ENCODE measurements at places on chromosomes 5 and 9.
A peak's percentile ranks its signal among the peaks of the same experiment; 100 is the strongest.

GRCh38 chr5:105030153-105030552, 1467.6 kb upstream of the NUDT12 start:
- DNase-seq = no peak

DNA sequence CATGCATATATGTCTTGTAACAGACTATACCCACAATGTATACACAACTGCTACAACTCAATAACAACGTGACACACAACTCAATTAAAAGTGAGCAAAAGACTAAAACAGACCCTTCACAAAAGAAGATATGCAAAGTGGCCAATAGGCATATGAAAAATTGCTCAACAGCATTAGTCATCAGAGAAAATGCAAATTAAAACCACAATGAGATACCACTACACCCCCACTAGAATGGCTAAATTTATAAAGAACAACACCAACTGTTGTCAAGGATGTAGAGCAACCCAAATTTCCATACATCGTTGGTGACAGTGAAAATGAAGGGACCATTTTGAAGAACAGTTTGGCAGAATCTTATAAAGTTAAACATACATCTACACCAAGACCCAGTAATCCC, 38.9 kb downstream of the GABRB2 start:
- DNase-seq = no peak

DNA sequence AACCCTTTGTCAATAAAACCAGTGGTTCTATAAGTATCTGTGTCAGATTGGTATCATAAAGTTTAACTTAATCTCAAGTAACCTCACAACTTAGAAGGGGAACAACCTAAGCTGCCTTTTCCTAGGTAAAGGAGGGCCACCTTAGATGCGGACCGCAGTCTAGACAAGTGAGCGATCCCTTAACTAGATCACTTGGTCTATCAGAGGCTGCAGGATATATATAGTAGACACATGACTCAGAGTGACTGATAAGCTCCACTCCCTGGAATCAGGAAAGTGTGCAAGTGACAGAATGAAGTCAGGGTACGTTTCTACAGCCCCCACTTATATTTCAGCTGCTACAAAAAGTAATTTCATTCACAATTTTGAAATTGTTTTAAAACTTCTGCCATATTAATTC, 7.4 kb downstream of the REEP5 start:
- DNase-seq = no peak

- DNase-seq = peak; percentile 67
These were observed 265.8 kb downstream of the MLLT3 start for GRCh38 chr9:20356403-20357036.

DNA sequence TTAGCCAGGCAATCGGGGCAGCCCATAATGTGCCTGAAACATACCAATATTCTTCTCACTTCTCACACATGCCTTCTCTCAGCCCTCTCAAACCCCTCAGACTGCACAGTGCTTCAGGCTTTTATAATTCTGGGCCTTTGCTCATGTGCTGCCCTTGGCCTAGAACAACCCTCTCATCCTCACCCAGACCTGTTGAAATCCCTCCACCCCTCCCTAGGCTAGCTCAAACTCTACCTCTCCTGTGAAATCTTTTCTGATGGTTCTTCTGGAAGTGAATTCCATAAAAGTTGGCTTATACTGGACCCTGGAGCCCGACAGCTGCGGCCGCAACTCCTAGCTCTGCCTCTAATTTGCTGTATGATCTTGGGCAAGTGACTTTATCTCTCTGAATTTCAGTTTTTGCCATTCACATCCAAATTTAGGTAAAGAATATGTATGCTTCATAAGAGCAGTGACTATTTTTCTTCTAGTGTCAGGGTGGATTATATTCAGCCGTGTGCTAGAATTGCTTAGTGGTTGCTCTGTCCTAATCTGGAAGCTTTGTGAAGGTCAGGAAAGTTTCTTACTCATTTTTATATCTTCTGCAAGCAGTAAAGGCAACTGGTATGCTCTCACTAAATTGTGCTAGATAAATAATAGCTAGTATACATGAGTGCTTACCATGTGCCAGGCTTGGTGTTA, 221.4 kb downstream of the MAPKAP1 start:
- DNase-seq = no peak

- DNase-seq = no peak
These were observed 490.1 kb upstream of the CD180 start for GRCh38 chr5:67686746-67687145.

DNA sequence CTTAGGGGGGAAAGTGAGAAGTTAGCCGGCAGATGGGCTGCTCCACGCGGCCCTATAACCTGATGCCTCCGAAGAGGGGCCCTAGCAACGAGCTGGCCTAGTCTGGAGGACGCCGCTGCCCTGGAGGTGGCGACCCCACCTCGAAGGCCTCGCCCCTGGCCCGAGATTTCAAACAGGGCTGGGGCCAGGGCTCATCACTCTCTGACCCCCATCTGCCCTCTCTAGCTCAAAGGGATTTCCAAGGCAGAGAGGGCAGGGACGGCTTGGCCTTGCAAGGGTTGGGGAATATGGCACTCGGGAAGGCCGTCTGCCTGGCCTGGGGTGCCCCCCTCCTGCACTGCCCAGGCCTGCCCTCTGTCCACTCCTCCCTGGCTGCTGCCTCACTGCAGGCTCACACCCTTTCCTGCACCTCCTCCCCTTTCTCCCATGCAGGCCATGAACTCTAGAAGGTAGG, 25.5 kb upstream of the TIFAB start:
- DNase-seq = no peak

GRCh38 chr5:119070578-119070827, 384 bp upstream of the DMXL1 start:
- no peak for DNase-seq

DNA sequence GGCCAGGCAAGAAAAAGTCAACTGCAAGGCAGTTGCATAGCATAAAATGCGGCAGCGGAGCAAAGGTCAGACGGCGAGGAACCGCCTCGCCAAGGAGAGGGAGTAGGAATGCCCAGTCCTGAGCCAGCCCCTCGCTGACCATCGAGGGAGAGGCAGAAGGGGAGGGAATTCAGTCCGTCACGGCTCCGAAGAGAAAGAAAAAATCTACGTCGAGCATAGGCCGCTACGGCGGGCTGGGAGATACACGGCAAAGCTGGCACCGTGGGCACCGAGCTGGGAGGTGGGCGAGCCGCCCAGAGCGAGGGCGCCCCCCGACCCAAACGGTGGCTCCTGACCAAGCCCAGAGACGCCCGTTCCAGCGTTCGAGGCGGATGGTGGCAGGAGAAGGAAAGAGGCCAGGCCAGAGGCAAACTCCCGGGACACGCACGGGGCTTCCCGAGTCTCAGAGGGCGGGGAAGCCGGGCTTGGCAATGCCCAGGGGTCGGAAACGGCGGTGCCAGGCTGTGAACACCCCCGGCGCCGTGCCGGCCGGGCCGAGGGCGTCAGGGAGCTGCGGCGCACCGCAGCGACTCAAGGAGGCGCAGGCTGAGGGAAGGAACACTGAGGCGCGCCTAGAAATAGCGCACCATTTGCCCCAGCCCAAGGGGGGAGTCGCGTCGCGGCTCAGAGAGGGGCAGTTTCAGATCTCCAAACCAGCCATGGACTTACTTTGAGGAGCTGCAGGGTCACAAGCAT, 518 bp downstream of the SPRY4 start:
- DNase-seq = no peak

DNA sequence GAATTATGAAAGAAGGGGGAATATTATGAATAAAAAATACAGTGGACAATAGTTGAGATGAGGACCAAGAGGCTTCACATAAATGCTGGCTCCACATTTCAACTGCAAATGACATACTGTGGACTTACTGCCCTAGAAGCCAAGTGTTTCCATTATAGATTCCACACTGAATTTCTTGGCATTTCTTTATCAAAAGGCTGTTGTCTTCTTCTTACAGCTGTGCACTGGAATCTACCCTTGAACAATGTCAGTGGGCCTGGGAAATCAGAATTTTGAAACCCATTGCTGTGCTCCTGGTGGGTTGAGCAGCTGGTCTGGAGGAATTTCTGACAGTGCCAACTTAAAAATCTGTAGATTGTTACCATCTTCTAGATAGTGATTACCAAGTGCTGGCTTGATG, 49.9 kb downstream of the TNC start:
- no peak for DNase-seq

DNA sequence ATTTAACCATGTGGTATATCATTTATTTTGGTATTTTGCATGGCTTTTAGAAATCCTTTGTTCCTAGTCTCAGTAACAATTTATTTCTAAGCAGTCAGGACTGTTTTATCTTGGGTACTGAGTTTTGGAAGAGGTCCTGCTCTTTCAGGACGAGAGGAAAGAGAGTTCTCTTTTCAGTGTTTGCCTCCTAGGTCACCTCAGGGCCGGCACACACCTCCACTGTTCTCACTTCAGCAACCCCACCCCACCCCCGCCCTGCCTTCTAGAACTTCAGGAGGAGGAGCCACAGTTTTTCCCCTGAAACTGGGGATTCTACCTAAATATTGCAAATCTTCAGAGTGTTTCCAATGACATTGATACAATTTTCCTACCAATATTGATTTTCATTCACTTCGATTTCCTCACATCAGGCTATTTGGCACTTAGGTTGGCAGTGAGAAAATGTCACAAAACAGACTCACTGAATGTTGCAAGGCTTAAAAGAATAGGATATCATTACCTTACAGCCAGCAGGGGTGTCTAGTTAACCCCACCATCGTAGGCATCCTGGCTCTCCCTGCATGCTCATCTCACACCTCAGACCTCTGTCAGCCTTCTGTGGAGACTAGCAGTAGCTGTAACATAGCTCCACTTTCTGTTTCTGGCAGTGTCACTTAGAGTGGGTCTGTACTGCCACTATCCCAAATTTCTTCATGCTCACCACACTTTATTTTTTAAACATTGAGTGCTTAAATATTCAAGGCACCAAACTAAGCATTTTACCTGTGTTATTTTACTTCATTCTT, 5.4 kb downstream of the IGIP start:
- DNase-seq = no peak

GRCh38 chr9:124698265-124698664, 72.8 kb downstream of the NR6A1 start:
- DNase-seq = no peak

- DNase-seq = no peak
These were observed 16.0 kb upstream of the TMEM171 start for GRCh38 chr5:73104326-73104725.

GRCh38 chr9:73074176-73074708, 77.4 kb upstream of the ANXA1 start:
- no peak for DNase-seq

DNA sequence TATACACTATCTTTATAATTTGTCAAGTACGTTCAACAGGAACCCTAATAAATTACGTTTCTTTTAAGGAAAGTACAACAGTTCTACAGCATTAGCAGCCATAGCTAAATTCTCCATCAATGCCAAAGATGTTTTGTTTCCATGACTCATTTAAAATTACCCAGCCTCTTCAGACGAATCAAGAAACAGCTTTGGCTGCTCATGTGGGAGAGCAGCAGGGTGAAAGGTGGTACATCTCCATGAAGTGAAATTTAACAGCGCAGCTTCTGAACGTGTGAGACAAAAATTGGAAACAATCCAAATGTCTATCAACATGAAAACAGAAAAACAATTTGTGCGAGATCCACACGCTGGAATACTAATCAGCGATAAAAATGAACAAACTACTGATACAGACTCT, 327.3 kb upstream of the CDH6 start:
- DNase-seq = no peak

DNA sequence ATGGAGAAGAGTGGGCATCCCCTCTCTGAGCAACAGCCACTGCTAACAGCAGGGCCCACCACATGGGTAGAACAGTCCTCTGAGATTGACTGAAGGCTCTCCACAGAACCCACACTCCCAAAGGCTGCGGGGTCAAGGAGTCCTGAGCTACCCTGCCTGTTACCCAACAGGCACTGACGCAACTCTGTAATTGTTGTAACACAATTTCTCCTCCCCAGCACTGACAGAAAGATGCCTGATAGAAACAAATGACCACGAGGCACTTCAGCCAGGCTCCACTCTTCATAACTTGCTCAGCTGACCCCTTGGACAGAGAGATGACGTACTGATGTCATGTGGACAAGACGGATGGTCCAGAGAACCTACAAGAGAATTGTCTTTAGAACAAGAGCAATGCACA, 220.7 kb downstream of the SPOCK1 start:
- no peak for DNase-seq

DNA sequence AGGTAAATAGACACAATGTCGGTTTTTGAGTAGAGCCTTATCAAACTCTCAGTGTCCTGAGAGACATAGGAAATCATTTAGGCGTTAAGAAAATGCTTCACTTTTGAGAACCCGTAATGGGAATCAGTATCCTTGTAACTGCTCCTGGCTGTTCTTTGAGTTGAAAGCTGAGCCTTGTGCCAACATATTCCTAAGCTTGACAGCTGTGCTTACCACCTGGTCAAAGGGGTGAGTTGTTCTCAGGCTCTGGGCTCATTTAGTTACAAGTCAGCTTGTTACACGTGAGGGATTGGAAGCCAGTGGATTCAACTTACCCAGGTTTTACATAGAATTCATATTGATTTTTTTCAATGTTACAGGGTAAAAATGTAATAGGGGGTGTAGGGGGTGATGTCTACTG, 145.9 kb downstream of the GABRB2 start:
- DNase-seq = no peak

GRCh38 chr9:133677126-133678010, 41.2 kb downstream of the DBH start:
- peak; percentile 70 for DNase-seq

- DNase-seq = no peak
These were observed 1817.2 kb upstream of the CDH9 start for GRCh38 chr5:28855626-28856025.

- DNase-seq = no peak
These were observed 121.3 kb downstream of the LHFPL2 start for GRCh38 chr5:78527054-78527859.

GRCh38 chr9:82968816-82969215, 94.1 kb downstream of the RASEF start:
- no peak for DNase-seq

DNA sequence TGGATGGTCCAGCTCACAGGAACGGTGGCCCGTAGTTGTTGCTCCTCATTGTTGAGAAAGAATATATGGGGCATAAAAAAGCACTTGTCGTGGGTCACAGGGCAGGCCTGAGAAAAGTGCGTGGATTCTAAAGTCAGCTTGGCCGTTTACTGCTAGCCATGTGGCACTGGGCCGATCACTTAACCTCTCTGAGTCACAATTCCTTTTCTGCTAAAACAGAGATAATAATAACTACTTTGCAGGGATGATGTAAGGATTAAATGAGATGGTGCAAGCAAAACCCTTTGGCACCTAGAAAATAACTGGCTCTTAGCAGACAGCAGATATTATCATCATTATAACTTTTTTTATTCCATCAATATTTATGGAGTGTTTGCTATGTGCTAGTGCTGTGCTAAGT, 579.7 kb downstream of the CCDC171 start:
- DNase-seq = no peak
